ENCODE measurements at places on chromosomes 1 and 21. TPM values are rescaled to one million over a fixed set of nuclear protein-coding genes. Genes with fewer than 3 reads are reported as not detected.

Gene UTS2
- not detected for total RNA-seq

Gene GBP2
- total RNA-seq, result not detected

Gene SHE
- total RNA-seq, result 0.59 TPM

Gene MYOG
- not detected for total RNA-seq

Gene SIK1
- total RNA-seq, result 3.5 TPM

Gene CACNA1S
- total RNA-seq, result not detected

Gene LCE2B
- total RNA-seq, result not detected

Gene FCRL2
- not detected for total RNA-seq

Gene ANGPTL3
- total RNA-seq, result not detected

Gene NFYC
- total RNA-seq, result 52.7 TPM

Gene TNFRSF1B
- total RNA-seq, result 0.27 TPM

Gene CFHR4
- total RNA-seq, result not detected

Gene TTLL7
- total RNA-seq, result 6.2 TPM

Gene LIN28A
- total RNA-seq, result 867 TPM

Gene SLFNL1
- total RNA-seq, result not detected

Gene SFT2D2
- 25.0 TPM for total RNA-seq

Gene GBP5
- total RNA-seq, result not detected

Gene CENPF
- 77.2 TPM for total RNA-seq

Gene ALX3
- total RNA-seq, result not detected

Gene LPAR3
- total RNA-seq, result 3.7 TPM

Gene WNT3A
- 0.47 TPM for total RNA-seq

Gene PSRC1
- total RNA-seq, result 39.5 TPM

Gene RNU1-3
- 2,807 TPM for total RNA-seq

Gene TACSTD2
- 0.51 TPM for total RNA-seq

Gene DEPDC1
- 22.4 TPM for total RNA-seq
